ENCODE measurements at places on chromosomes 5 and 9.

- DNase-seq: no peak
Observed at GRCh38 chr5:146338774-146339714, at the start of gene POU4F3. Gene POU4F3 (plus strand): TSS chr5:146338839. CDS start chr5:146339113, 274 bp downstream.

GRCh38 chr5:33072726-33073125 is 361.6 kb downstream of the NPR3 start:
- no peak for DNase-seq

DNA sequence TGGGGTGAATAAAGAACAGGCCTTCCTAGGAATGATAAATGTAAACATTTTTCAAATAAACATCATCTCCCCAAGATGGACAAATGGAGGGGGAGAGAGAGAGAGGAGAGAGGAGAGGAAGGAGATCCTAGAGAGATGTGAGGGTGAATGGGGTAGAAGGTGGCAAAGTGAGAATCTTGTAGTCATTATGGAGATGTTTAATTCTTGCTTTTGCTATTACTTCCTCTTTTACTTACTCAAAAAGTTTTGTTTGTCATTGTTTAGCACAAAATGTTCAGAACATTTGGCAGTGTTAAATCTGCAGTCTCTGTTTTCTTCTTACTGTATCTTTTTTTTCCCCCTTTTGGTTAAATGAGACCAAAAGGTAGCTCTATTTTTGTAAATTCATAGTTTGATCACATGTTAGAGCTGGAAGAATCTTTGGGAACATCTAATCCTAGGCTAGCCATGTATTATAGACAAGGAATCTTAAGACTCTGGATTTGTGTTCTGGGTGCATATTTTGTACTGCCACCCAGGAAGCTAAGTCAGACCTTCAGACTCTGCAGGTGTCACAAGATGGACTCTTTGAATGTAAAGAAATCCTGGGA is 266.1 kb downstream of the NTRK2 start:
- no peak for DNase-seq

- no peak for DNase-seq
Observed at GRCh38 chr5:91777671-91778070, 394.6 kb upstream of the ARRDC3 start.

DNA sequence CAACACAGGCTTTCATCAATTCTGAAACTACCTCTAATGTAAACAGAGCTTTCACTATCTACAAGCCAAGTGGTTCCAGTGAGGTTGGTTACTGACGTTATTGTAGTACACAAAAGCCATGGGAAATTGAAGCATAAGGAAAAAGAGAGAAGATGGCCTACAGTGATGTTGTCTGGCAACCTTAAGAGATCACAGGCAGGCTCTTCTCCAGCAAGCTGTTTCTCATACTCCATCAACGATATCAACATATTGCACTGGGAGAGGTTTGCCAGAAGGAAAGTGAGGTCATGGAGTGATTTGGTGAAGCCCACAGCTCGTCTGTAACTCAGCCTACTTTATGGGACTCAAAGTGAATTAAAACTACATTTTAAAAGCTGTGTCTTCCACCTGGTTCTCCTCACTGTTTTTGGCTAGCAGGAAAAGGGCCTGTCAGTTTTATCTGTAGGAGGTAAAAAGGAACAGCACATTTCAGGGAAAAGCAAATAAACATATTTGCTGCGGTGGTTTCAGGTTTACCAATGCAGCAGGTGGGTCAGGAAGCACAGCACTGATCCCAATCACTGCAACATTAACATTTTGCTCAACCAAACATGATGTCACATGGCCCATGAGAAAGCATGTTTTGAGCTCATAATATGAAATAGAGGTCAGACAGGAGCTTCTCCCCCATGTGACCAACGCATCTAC is 72.9 kb downstream of the ARSB start:
- no peak for DNase-seq

DNA sequence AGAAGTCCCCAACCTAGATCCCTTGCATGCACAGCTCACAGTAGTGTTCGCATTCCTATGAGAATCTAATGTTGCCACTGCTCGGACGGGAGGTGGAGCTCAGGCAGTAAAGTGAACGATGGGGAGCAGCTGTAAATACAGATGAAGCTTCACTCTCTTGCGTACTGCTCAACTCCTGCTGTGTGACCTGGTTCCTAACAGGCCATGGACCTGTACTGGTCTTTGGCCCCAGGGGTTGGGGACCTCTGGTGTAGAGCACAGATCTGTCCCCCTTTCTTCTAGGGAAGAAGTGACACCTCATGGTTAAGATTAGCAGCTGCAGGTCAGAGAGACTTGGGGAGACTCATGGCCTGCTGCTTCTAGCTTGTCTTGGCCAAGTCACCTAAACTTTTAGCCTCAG is 7.1 kb downstream of the ARHGEF28 start:
- DNase-seq: no peak

GRCh38 chr5:78801413-78801812 is 152.8 kb upstream of the LHFPL2 start:
- no peak for DNase-seq

GRCh38 chr9:37220971-37221370 is 100.6 kb downstream of the ZCCHC7 start:
- DNase-seq: no peak

- DNase-seq: no peak
Observed at GRCh38 chr5:132204371-132205135, 23.1 kb downstream of the P4HA2 start.

Measured in activated CD8-positive, alpha-beta memory T cell treated with anti-CD3 and anti-CD28 coated beads, Interleukin-2, amount 50 U/mL, for 4 hours (primary cell).